IMR-90 (cell line): ENCODE measurements at places on chromosomes 11 and 22. TPM values are rescaled to one million over a fixed set of nuclear protein-coding genes. Genes with fewer than 3 reads are reported as not detected.

DNA sequence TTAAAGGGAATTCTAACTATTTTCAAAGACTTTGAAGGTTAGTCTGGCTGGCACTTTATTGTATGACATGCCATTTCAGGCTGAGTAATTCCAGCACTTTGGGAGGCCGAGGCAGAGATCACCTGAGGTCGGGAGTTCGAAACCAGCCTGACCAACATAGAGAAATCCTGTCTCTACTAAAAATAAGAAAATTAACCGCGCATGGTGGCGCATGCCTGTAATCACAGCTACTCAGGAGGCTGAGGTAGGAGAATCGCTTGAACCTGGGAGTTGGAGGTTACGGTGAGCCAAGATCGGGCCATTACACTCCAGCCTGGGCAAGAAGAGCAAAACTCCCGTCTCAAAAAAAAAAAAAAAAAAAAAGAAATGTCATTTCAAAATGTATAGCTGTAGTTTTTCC lies 95.6 kb downstream of the RDX start:
- no peak for DNase-seq

DNA sequence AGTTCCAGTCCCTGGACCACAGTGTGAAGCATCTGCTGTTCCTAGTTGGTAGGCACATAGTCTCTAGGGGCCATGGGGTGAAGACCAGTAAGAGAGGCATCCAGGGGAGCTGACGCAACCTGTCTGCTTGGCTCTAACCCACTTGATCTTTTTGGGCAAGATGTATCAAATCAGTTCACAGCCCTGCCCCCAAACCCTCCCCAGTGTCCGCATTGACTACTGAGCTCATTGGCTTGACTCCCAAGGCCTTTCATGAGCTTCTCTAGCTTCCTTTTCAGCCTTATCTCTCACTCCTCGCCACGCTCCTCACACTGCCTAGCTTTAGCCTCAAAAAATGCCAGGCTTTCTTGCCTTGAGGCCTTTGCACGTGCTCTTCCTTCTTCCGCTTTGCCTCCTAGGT lies 29.7 kb upstream of the ABCC8 start:
- no peak for DNase-seq

DNA sequence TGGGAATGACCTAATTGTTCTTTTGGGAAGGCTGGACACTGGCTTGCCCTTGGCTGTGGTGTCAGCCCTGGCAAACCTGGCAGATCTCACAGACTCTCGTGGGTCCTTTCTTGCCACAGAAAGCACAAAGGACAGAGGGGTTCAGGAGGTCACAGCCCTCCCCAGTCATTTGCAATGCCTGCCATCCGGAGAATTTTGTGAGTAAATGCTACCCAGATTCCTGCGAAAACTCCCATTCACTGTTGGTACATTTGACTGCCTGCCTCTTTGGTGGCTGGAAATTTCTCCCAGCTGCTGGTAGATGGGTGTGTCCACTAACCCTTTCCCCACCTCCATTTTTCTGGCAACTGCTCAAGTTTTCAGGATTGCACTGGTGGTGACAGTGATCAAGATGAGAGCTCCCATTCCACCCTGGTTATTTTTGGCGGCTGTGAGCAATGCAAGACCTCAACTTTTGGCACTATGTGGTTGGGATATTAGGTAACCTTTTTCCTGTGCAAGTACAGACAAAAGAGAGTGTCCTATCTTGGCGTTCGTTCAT lies 155.7 kb downstream of the NAV2 start:
- peak; percentile 65 for DNase-seq

GRCh38 chr22:47779474-47779873 lies 1017.0 kb downstream of the TBC1D22A start:
- no peak for DNase-seq

DNA sequence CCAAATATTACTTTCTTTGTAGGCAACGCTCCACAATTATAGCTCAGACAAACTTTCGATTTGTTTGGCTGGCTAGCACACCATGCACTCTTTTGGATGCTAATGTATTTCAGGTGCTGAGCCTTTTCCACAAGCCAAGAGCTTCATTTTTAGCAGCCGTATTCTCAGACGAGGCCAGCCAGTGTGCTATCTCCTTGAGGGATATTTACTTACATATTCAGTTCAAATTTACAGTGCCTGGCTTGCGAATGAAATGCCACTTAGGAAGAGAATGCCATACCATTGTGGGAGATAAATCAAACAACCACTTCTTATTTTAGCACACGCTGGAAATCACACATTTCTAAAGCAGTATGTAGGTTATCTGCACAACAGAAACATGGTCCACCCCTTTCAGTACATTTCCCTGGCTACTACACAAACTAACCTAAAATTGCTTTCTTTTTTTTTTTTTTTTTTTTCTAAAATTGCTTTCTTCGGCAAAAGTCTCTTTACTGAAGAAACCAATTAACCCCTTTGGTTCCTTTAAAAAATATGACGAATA lies 236.9 kb downstream of the CADM1 start:
- no peak for DNase-seq

DNA sequence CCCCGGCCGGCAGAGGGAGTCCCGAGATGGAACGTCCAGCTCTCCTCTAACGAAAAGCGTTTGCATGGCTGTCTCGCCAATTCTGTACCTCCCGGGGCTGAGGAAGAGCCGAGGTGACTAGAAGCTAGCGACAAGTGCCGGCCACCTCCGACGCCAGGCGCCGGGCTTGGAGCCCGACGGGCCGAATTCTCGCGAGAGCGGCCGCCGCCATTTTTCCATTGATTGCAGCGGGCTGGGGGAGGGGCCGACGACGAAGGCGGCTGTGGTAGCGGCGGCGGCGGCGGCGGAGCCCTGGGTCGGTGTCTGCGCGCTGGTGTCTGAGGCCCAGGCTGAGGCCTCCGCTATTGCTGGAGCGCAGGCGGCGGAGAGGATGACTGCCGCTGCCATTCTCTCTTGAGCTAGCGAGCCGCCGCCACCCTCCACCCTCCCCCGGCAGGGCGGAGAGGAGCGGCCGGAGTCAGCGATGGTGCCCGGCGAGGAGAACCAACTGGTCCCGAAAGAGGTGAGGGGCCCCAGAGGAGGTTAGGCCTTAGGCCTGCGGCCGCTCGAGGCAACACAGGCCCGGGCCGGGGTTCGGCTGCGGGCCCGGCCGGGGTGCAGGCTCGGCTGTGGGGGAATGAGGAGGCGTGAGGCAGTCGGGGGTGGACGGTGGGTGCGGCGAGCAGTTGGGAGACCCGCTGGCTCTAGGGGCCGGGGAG lies at the start of gene USP47:
TSS of gene USP47 (plus strand) at position 250 of the 698 bp plus-strand sequence. CDS start at position 464, 214 bp downstream.
- peak; percentile 70 for DNase-seq

GRCh38 chr22:17845790-17846189 lies 71.5 kb upstream of the BID start:
- no peak for DNase-seq

GRCh38 chr11:3050386-3051195 lies 6.6 kb downstream of the CARS1 start:
- DNase-seq = no peak

- peak; percentile 34 for DNase-seq
Observed at GRCh38 chr11:56624661-56625110, 10.0 kb upstream of the OR5M1 start.

GRCh38 chr11:76609736-76610370 lies 60.7 kb downstream of the LRRC32 start:
- no peak for DNase-seq

DNA sequence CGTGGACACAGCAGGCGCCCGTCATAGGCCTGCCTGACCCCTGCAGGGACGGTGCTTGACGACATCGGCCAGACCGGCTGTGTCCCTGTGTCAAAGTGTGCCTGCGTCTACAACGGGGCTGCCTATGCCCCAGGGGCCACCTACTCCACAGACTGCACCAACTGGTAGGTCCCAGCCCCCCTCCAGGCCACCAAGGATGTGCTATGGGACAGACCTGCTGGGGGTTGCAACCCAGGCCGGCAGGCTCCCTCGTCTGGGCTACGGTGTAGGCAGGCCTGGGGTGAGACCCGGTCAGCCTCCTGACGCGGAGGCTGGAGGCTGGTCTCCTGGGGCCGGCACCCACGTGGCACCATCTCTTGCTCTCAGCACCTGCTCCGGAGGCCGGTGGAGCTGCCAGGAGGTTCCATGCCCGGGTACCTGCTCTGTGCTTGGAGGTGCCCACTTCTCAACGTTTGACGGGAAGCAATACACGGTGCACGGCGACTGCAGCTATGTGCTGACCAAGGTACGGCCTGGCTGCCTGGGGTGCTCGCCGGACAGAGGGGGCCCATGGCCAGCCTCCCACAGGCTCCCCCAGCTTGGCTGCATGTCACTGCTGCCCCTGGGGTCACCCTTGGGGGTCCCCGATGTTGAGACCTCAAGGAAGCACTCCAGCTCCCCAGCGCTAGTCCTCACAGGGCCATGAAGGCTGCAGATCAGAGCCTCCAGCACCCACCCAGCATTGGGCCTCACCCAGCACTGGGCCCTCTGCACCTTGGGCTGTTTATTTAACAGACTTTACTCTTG lies 7.7 kb downstream of the MUC5AC start:
- no peak for DNase-seq

GRCh38 chr11:118058311-118059245 lies 18.3 kb upstream of the TMPRSS4 start:
- no peak for DNase-seq

DNA sequence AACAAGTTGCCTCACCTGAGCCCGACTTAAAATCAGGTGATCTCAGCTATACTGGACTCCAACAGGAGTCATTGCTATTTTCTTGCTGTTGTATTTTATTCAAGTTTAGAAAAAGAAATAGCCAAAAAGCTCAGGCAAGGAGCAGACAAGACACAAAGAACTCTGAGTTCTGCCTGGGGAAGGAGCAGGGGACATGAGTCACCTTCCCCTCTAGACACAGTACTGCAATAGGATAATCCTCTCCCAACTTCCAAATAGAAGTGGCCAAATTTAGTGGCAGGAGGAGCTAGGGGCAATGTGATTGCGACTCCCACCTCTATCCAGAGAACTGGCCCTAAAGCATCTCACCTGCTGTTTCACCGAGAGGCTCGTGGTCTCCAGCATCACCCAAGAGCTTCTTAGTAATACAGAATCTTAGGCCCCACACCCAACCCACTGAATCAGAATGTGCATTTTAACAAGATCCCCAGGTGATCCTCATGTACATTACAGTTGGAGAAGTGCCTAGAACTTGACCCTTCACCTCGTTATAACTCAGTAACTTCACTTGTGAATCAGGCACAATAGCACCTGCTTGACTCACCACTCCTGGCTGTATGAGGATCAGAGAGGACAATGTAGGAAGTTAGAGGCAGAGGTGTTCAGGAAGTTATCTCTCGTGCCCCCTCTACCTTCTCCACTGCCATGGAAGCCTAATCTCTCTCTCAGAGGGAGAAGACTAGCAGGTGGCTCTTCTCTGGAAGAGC lies 56.8 kb upstream of the FBXO3 start:
- DNase-seq = no peak

DNA sequence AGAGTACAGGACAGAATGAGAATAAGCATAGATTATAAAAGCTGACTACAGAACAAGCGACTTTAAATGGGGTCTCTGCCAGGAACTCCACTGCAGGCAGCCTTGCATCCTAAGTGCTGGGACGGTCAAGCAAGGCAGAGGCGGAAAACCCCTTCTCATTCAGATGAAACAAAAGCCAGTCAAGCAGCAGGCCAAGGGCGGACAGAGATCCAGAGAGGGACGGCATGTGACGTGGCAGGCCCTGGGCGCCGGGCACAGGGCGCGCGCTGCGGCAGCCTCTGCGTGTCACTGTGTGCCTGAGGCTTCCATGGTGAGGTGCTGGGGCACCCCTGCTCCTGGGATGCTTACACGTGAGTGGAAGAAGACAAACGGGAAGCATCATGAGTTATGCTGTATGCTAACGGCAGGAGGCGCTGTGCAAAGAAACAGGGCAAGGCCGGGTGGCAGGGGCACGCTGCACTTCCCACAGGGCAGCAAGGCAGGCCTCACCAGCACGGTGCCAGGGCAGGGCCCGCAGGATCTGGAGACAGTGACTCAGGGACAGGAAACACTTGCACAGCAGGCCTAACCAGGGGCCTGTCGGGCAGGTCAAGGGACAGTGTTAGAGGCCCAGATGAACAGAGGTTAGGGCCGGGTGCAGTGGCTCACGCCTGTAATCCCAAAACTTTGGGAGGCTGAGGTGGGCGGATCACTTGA lies 6.2 kb downstream of the TOLLIP start:
- DNase-seq = no peak

DNA sequence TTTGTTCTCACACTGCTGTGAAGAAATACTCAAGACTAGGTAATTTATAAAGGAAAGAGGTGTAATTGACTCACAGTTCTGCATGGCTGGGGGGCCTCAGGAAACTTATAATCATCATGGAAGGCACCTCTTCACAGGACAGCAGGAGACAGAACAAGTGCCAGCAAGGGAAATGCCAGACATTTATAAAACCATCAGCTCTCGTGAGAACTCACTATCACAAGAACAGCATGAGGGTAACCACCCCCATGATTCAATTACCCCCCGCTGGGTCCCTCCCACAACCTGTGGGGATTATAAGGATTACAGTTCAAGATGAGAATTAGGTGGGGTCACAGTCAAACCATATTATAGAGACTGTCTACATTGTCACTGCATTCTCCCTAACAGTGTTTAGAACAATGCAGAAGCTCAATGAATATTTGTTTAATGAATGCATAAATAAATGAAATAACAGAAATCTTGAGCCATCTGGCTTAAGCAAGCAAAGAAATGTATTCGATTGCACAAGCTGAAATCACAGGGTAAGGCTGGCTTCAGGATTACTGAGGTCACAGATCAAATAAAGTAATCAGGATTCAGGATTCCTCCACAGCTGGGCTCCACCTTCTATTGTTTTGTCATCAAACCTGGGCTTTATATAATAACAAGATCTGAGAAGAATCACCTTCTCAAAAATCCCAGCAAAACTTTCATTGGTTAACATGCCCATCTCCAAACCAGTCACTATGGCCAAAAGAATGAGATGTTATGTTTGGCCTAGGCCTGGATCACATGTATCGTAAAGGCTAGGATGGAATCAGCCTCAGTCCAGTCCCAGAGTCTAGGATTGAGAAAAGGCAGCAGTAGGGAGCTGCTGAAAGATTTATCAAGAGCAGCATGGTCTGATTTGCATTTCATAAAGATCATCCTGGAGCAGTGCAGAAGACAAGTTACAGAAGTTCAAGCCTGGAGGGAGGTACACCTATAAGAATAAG lies 137.8 kb upstream of the UBASH3B start:
- DNase-seq = no peak

GRCh38 chr11:34192481-34193401 lies 87.3 kb downstream of the NAT10 start:
- DNase-seq = peak; percentile 93

- peak; percentile 86 for DNase-seq
Observed at GRCh38 chr22:50112151-50113118, 22.6 kb downstream of the MOV10L1 start.

DNA sequence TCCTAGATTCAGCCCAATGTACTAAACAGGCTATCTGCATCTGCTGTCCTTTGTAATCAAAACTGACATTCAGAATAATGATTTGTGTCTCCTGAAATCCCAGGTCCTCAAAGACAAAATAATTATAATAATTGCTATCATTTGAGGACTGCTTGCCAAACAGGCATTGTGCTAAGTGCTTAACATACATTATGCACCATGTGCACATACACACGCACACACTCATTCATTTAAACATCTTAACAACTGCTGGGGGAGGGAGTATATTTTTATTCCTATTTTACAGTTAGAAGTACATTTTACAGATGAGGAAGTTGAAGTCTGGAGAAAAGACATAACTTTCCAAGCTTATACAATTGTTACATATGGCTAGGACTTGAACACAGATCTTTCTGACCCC lies 308.0 kb upstream of the ZC3H12C start:
- DNase-seq = no peak

GRCh38 chr11:117302228-117302627 lies 11.1 kb downstream of the BACE1-AS start:
- DNase-seq = no peak

- peak; percentile 88 for DNase-seq
Observed at GRCh38 chr22:40426594-40427333, 56.4 kb downstream of the SGSM3 start.

PRG3 gene
- polyA plus RNA-seq = not detected in 2 replicates

UPK2 gene
- polyA plus RNA-seq = 0.26 and 0.39 TPM in 2 replicates

RBMXL2 gene
- polyA plus RNA-seq = not detected in 2 replicates

GP1BB gene
- polyA plus RNA-seq = 1.5 and 4.6 TPM in 2 replicates

GVQW3 gene
- polyA plus RNA-seq = 0.73 and 0.96 TPM in 2 replicates
